ENCODE measurements at places on chromosomes 7 and 10. TPM values are rescaled to one million over a fixed set of nuclear protein-coding genes. Genes with fewer than 3 reads are reported as not detected.
A peak's percentile ranks its signal among the peaks of the same experiment; 100 is the strongest.

The ITIH5 gene
- total RNA-seq = 1.2 TPM

- DNase-seq = no peak
These were observed 30.7 kb downstream of the MTPN start for GRCh38 chr7:135946289-135947055.

The TRDMT1 gene
- total RNA-seq = 11.4 TPM

The ZNF239 gene
- total RNA-seq = 5.8 TPM

DNA sequence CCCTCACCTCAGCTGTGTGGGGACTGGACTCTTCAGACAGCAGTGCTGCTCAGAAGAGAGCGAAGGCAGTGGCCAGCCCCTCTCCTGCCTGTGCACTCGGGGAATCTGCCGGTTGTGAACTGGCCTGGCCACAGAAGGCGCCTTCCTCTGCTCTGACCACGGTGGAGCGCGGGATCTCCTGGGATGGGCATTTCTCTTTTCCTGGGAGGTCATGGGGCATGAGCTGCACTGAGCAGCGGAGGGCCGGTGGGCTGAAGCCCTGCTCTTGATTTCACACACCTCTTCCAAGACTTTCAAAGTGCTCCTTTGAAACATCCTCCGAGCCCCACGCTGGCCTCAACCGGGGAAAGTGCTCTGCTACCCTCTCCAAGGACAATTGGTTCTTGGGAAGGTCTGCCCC is 125.6 kb upstream of the FAM20C start:
- no peak for DNase-seq

The DNAJC1 gene
- total RNA-seq = 23.2 TPM

DNA sequence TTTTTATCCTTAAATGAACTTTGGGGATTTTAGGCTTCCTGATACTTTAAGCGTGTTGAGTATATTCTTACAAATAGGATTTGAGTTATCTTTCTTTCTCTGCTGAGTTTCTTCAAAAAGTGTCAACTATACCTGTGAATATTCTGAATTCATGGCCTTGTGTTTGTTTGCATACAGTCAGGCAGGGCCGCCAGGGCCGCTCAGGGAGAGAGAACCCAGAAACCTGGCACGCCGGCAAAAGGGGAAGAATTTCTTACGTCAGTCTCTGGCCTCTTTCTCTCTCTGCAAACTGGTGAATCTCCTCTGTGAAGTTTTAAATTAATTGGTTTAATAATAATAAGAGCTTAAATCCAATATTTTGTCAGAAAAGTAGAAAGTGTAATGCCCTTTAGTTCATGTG is 29.3 kb upstream of the BNIP3 start:
- no peak for DNase-seq

- DNase-seq = no peak
These were observed 411.9 kb downstream of the GRM8 start for GRCh38 chr7:126840869-126841268.

The CLRN3 gene
- total RNA-seq = 0.05 TPM

GRCh38 chr10:102646610-102647442 is 2.5 kb downstream of the TRIM8 start:
- no peak for DNase-seq

The MRC1 gene
- 6.8 TPM for total RNA-seq

The LGI1 gene
- 0.28 TPM for total RNA-seq

The GATAD1 gene
- 8.8 TPM for total RNA-seq

- no peak for DNase-seq
These were observed 274.5 kb upstream of the PPP2R2D start for GRCh38 chr10:131626274-131626673.

DNA sequence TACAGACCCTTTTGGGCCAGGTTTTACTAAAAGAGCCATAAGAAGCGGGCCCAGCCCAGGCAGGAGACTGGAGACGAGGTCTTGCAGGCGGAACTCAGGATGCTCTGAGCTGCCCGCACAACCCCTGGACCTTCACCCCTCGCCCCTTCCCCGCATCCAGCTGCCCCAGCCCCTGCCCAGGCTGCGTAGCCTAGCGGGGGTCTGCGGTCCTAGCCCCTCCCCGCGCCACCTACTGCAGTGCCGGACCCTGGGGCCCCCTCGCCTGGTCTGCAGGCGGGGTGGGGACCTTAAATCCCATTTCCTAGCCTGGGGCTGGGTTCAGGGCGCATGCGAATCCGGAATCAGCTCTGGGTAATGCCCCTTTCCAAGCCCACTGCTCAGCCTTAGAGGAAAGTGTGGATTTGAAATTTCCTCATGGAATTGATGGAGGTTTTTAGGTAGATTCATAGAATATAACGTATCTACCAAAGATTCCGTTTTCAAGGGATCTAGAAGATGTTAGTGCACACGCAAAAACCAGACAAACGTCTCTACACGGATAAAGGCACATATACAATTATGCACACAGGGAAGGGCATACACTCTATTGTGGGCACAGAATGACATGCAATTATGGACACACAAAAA is 546 bp upstream of the HOXA3 start:
- DNase-seq = no peak

GRCh38 chr7:43761382-43761781 is 2.9 kb downstream of the BLVRA start:
- no peak for DNase-seq

DNA sequence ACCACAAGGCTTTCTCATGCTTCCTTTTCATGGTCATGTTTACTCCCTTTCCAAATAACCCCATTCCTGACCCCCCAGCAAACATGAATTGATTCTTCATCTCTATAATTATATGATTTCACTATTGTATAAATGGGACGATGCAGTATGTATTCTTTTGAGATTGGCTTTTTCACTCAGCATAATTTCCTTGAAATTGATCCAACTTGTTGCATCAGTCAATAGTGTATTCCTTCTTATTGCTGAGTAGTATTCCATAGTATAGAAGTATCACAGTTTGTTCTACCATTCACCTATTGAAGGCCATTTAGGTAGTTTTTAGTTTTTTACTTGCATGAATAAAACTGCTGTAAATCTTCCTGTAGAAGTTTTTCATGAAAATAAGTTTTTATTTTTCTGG is 264.7 kb downstream of the BAMBI start:
- no peak for DNase-seq

The ZPBP gene
- total RNA-seq = 0.14 TPM

GRCh38 chr10:96608262-96608661 is 21.4 kb upstream of the TM9SF3 start:
- DNase-seq = no peak

GRCh38 chr7:13835442-13835841 is 154.0 kb downstream of the ETV1 start:
- no peak for DNase-seq

GRCh38 chr7:155122831-155123230 is 52.7 kb downstream of the HTR5A start:
- DNase-seq = no peak

DNA sequence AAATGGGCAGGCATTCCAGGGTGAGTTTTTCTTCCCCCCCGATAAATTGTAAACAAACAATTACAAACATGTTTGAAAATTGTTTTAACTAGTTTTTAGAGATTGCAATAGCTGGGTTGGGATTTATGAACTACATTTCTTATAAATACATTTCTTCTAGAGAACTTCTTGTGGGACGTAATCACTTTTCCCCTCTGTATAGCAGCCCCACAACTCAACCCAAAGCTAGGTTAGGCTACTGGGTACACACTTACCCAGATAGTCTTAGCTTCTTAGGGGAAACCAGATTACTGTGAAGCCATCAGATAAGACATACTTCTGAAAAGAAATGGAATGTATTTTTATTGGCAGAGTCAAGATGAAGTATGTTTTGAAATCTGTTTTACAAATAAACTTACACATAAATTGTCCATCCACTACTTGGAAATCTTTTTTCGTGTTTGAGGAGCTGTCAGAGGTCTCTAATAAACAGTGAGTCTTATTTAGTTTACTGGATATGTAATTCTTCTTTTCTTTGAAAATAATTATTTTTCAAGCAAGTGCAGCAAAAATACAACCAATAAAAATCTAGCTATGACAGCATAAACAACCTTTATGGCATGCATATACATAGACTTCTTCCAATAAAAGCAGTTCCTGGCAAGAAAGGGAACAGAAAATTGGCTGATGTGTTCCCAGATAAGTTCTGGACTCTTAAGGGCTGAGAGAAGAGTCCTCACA is 8.0 kb upstream of the GLRX3 start:
- no peak for DNase-seq

DNA sequence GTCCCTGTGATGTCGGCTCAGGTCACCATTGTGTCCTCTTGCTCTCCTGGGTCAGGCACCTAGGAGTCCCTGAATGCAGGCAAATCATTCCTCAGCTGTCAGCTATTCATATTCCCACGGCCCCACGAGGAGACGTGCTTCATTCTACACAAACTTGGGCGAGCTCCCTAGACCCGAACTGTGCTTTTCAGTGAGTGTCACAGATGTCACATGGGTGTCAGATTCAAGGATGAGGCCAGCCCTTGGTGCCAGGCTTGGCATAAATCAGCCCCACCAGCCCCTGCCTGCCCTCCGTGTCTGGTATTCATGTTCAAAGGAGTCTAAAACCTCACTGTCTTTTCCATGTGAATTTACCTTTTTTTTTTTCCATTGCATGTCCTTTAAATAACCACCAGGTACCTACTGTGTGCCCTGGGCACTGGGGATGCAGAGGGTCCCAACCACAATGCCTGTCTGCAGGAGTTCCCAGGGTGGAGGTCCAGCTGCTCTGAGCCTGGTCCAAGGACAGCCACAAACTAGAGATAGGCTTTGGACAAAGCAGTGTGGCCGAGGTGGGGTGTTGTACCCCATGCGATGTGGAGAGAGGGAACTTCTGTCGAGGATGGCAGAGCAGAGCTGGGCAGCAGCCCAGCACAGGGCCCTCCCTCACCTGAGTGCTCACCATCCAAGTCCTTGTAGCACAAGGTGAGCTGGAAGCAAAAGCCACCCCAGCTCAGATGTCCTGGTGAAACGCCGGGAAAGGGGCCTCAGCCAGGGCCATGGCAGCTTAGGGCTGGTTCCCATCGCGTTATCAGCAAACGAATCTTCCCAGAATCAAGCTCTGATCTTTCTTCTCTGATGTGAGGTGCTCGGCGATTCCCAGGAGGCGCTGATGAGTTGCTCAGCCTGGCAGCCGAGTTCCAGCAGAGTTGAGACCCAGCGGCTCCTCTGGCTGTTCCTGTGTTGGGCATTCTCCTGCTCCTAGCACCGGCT is 611.9 kb downstream of the PTPRN2 start:
- no peak for DNase-seq

- DNase-seq = no peak
These were observed 149.8 kb downstream of the GNAT3 start for GRCh38 chr7:80362010-80362618.

DNA sequence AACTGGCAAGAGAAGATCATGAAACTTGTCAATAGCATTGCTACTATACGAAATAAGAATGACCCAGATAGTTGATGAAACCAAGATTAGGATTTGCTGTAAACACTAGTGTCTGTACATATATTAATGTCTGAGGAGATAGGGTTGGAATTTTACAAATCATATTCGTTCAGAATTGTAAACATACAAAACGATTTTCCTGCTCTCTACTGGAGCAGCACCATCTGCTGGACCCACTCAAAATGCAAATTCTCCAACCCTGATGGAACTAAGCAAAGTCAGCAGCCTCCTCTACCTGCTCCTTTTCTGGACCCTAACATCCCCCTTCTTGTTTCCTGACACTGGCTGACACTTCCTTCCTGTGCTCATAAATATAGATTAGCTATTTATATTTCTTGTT is 29.4 kb upstream of the SGMS1 start:
- DNase-seq = peak; percentile 50

- DNase-seq = no peak
These were observed 52.3 kb upstream of the AQP1 start for GRCh38 chr7:30859202-30859939.

GRCh38 chr7:155213385-155213784 is 84.3 kb upstream of the INSIG1 start:
- no peak for DNase-seq

The CYTH3 gene
- 5.1 TPM for total RNA-seq

- DNase-seq = no peak
These were observed 115.1 kb downstream of the PKD1L1 start for GRCh38 chr7:47833211-47833610.

GRCh38 chr7:18740579-18740988 is 245.0 kb downstream of the HDAC9 start:
- DNase-seq = no peak

DNA sequence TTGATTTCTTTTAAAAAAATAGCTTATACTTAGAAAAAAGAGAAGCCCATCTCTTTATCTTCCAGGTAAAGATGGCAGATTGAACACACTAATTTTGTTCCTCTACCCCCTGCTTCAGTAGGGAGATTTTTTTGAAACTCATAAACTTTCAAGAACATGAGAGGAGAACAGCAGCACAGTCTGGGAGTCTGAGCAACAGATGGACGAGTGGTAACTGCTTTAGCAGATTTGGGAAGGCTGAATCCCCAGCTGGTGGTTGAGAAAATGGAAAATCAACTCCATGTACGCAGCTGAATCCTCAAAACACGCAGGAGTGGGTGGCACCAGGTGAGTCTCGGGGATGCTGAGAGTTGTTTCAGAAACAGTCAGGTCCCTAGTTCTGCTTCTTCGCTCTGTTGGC is 114.6 kb upstream of the CTBP2 start:
- no peak for DNase-seq

DNA sequence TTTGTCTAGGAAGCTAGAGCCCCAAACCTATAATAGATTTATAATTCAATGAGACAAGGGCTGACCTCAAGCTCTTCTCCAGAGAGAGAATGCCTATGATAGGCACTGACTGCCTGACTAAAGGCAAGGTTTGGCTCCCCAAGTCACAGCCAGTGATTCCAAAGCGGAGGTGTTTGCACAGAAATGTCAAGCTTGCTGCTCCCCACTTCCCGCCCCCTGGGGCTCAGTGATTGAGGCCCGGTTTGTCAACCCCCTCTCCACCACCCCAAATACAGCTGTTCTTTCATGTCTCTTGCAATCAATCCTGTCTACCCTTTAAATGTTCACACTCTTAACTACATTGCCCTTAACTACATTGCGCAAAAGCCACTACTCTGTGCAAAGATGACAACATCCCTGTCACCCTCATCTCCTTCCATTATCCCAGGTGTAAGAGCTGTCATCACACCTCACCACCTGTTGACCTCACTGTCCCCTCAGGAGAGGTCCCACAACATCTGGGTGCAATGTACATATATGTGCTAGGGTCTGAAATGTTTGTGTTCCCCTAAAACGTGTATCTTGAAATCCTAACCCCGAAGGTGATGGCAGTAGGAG is 58.0 kb downstream of the NUDCD3 start:
- no peak for DNase-seq

- no peak for DNase-seq
These were observed 178.6 kb downstream of the EMX2 start for GRCh38 chr10:117720931-117721835.

- DNase-seq = no peak
These were observed 151.5 kb upstream of the AOAH start for GRCh38 chr7:36875794-36876193.

- no peak for DNase-seq
These were observed 509.6 kb upstream of the POM121L12 start for GRCh38 chr7:52525772-52526341.
